Activated T-cell treated with anti-CD3 and anti-CD28 coated beads for 48 hours (primary cell): ENCODE measurements at places on chromosomes 7 and 10.

DNA sequence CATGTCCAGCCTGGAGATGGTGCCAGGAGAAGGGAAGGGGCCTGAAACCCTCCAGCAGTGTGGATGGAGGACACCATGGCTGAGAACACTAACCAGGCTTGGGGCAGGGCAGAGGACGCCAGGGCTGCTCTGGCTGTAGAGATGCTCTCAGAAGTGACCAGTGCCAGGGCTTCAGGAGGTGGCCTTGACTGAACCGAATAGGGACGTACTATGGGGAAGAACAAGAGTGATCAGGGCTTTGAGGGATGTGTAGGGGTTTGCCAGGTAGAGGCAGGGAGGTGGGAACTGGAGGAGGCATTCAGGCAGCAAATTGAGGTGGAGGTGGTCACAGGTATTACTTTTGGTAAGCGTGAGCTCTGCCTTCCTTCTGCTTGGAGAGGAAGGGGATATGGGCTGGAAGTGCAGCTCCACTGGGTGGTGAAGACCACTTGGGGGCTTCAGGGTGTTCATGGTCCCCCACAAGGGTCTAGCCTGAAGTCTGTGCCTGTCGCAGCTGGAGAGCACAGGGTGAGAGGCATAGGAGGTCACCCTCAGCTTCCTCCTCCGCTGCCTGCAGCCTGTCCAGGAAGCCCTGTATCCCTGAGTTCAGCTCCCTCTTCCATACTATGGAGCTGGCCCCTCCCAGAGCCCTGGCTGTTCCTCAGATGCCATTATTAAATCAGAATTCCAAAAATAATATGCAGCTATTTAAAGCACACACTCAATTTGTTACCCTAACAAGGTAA lies 27.8 kb downstream of the ADCY1 start:
- no peak for DNase-seq

DNA sequence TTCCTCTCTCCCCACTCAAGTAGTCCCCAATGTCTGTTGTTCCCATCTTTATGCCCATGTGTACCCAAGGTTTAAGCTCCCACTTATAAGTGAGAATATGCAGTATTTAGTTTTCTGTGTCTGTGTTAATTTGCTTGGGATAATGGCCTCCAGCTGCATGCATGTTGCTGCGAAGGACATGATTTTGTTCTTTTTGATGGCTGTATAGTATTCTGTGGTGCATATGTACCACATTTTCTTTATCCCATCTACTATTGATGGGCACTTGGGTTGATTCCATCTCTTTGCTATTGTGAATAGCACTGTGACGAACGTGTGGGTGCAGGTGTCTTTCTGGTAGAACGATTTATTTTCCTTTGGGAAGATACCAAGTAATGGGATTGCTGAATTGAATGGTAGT lies 170.2 kb upstream of the AUTS2 start:
- DNase-seq: no peak

- no peak for DNase-seq
Observed at GRCh38 chr7:117123311-117123926, 170.1 kb downstream of the ST7 start.

DNA sequence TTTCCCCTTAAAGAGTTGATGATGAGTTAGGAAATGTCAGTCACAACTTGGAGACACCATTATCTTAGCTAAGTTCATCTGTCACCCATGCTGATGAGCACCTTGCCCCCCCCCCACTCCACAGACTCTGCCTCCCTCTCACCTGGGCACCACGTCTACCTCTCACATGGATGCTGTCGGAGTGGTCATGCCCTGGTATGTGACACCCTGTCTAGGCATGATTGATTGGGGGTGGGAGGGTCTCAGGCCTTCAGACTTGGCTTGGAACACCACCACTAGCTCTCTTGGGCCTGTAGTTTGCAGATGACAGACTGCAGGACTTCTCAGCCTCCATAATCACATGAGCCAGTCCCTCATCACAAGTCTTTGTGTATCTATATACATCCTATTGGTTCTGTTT lies 78.0 kb downstream of the WDR37 start:
- no peak for DNase-seq

DNA sequence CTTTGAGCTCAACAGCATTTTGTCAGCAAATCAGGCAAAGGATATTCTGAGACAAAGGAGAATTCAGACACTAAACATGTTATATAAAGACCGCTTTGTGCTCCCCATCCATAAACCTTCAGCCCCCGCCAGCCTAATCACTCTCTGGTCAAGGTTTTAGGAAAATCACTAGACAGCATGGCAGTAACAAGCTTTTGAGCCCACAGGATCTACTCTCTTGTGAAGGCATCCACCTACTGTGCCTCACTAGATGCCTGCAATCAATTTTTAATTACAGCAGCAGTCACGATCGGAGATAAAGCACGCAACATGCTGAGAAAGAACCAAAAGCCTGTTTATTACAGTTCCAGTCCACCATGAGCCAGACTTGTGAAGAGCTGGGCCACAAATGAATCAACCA lies 19.1 kb downstream of the PDE1C start:
- DNase-seq: no peak

GRCh38 chr10:124802313-124802675 lies 675 bp downstream of the ABRAXAS2 start:
- no peak for DNase-seq

DNA sequence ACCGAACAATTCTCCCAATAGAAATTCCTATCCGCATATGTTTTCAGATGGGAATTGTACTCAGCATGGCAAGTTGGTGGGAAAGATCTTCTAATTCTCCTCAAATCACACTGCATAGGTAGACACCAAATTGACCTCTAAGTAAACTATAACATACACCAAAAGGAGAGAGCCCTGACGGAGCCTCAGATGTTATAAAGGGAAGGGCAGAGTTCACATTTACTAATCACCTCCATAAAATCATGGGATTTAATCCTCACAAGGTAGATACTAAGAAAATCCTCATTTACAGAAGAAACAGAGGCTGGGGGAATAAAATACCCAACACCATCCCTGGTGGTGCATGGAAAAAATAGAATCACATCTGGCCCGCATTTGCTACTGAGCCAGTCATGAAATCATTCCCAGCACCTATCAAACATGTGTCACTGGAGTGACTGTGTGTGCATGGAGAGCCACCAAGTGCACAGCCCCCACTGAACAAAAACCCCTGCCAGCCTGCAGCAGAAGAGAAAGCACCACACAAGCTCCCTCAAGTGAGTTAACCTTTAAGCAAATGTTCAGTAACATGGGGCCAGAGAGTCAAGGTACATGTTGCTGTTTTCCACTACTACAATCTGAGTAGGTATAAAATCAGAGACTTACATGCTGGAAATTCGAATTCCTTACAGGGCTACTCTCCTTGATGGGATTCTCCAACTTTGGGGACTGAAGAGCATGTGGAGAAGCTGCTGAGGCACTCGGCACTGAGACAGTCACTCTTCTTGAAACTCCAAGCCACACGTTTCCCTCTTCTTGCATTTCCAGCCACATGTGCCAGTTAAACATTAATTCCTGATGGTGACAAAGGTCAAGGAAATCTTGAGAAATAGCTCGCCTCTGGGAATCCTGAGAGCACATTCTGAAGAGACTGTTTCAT lies at the start of gene DDC:
Gene DDC (minus strand): TSS at position 766 of the 919 bp plus-strand sequence. CDS start 21,320 bp downstream, outside the sequence.
- no peak for DNase-seq

GRCh38 chr10:118980870-118981269 lies 48.6 kb upstream of the NANOS1 start:
- no peak for DNase-seq

GRCh38 chr7:341841-342638 lies 52.1 kb downstream of the FOXL3 start:
- DNase-seq: no peak

DNA sequence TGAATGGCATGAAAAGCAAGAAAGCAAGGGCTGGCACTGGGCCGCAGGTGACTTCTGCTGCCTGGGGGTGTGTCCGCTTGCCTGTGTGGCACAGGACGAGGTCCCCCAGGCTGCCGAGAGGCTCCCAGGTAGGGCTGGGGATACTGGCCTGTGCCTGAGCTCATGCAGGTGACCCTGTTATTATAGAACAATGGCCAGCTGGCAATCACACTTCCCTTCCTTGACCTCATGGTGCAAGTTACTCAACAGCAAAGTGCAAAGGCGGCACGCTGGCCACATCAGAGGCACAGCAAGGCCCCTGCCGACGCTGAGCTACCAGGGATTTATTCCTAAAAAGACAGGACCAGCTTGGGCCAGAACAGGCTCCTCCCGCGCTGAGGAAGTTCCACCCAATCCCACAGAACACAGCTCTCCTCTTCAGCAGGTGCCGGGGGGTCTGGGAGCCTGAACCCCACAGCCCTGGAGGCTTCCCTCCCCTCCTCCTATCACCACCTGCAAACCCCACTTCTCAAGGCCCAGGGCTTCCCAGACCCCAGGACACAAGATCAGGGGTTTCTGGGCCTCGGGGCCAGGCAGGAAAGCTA lies 1.4 kb upstream of the ADAM8 start:
- no peak for DNase-seq

- DNase-seq: no peak
Observed at GRCh38 chr10:100551196-100551595, 15.5 kb downstream of the HIF1AN start.

DNA sequence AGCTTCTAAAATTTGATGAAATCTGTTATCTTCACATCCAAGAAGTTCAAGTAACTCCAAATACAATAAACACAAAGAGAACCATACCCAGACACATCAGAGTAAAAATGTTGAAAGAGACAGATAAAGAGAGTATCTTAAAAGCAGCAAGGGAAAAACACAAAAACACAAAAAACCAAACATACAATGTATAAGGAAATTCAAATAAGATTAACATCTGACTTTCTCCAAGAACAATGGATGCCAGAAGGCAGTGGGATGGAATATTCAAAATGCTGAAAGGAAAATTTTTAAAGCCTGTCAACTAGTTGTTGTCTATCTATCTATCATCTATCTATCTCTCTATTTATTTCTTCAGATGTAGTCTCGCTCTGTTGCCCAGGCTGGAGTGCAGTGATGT lies 72.4 kb upstream of the MKLN1 start:
- DNase-seq: no peak

DNA sequence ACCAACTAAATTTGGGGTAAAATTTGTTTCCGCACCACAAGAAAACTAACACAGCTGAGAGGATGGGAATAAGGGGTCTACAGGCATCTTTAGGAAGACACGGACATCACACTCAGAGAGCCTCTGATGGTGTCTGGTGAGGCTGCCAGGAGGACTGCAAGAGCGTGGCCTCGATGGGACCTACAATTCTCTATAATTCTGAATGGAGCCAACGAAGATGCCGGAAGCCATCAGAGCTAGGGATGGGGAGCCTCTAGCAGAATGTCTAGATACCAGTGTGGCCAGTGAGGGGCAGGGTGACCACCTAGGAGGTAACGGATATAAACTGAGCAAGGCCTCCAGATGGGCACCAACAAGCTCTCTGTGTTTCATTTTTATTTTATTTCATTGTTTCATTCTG lies 7.5 kb downstream of the GRID1 start:
- no peak for DNase-seq

DNA sequence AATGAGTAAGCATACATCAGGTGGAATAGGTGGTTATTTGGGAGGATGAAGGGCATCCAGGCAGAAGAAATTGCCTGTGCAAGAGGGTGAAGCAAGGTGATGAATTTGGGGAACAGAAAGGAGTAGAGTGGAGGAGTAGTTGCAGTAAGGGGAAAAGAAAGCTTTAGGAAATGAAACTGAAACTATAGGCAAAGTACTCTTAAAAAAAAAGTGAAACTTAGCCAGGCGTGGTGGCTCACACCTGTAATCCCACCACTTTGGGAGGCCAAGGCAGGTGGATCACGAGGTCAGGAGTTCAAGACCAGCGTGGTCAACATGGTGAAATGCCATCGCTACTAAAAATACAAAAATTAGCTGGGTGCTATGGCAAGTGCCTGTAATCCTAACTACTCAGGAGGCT lies 17.6 kb downstream of the NUP205 start:
- no peak for DNase-seq

DNA sequence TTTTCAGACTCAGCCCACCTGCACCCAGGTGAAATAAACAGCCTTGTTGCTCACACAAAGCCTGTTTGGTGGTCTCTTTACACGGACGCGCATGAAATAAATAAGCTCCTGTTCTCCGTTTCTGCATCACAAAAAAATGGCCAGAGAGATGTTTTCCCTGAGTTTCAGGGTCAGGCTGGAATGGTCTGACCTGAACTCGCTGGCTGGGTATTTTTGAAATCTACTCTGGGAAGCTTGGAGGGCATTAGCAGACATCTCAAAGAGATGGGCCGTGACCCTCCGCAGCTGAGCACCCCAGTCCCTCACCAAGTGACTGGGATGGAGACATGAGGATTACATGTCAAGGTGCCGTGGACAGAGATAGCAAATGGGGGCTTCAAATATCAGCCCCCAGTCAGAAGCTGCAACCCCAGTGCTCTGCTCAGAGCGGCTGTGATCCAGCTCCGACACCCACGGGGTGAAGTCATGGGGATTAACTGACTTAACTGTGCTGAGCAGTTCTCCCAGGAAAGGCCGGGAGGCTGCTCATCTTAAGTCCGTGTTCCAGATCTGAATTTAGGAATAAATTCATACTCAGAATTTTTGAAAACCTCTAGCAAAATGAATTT lies 22.3 kb downstream of the CALML5 start:
- no peak for DNase-seq

GRCh38 chr10:78181381-78182055 lies 147.9 kb downstream of the RPS24 start:
- no peak for DNase-seq

- DNase-seq: no peak
Observed at GRCh38 chr7:148173369-148173768, 417.2 kb upstream of the C7orf33 start.

GRCh38 chr7:91164506-91164905 lies 99.7 kb upstream of the FZD1 start:
- no peak for DNase-seq

- no peak for DNase-seq
Observed at GRCh38 chr7:50339990-50340500, 35.5 kb downstream of the IKZF1 start.

GRCh38 chr7:111869280-111869679 lies 307.0 kb upstream of the IMMP2L start:
- no peak for DNase-seq

- no peak for DNase-seq
Observed at GRCh38 chr10:116260599-116260998, 12.4 kb downstream of the GFRA1 start.

DNA sequence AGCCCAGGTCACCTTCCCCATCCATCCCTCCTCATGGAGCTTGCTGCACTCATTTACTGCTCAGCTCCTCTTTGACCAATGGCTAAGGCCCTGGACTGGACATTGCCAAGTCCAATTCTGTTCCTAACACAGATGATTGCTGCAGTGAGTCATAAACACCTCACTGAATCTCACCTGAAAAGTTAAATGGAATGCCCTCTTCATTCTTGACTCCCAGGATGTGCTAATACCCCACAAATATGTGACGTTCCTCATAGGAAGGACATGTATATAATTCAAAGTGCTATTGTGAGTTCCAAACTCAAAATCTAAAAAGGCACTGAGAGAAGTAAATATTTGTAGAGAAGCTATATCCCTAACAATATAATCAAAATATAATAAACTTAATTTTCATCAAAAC lies 73.5 kb upstream of the DLX6 start:
- DNase-seq: no peak

- DNase-seq: no peak
Observed at GRCh38 chr10:34751272-34751671, 63.8 kb downstream of the PARD3 start.
